ENCODE measurements at places on chromosomes 5 and 9.
A peak's percentile ranks its signal among the peaks of the same experiment; 100 is the strongest.

- no peak for DNase-seq
Measured at GRCh38 chr5:77709993-77710685, 66.0 kb downstream of the TBCA start.

GRCh38 chr9:8579661-8580060, 780.1 kb upstream of the DMAC1 start:
- DNase-seq, result no peak

- no peak for DNase-seq
Measured at GRCh38 chr9:95924987-95925386, 49.5 kb downstream of the ERCC6L2 start.

DNA sequence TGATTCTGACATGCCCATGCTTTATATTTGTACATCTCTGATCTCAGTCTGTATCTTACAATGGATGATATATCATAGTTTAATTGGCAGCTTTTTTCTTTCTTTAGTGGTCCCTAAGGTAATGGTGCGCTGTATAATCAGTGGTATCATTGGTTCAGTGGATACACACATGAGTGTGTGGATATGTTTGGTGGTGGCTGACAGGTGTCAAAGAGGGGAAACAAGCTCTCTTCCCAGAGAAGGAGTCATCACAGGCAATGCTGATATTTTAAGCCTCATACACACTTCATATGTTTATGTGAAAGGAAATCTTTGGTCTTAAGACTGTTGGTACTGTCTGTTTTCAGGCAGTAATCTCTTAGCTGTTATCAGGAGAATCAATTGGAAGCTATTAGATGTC, 52.1 kb upstream of the KIAA1958 start:
- no peak for DNase-seq

DNA sequence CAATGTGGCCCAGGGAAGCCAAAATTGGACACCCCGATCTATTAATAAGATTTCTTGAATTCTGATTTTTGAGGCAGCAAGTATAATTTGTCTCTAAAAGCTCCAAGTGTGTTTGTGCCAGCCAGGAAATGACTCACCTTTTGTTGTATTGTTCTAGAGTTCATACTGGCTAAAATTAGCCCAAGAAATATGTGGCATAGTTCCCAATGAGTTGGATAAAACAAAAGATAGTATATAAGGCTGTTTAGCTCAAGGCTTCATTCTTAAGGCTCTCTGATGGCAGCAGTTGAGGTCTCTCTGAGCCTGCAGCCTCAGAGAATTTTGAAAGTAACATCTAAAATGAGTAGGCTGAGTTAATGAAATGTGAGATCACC, 21.6 kb downstream of the HMGXB3 start:
- DNase-seq, result no peak

GRCh38 chr9:32524892-32525708, 896 bp downstream of the RIGI start:
- peak; percentile 34 for DNase-seq

GRCh38 chr5:141363952-141364660, at the start of gene PCDHGA5:
TSS of gene PCDHGA5 (plus strand) at chr5:141364162. CDS start at chr5:141364331, 169 bp downstream.
- no peak for DNase-seq

- no peak for DNase-seq
Measured at GRCh38 chr5:155091768-155092717, 78.5 kb downstream of the KIF4B start.

- DNase-seq, result no peak
Measured at GRCh38 chr9:126354887-126355770, 28.5 kb downstream of the MVB12B start.

- DNase-seq, result no peak
Measured at GRCh38 chr5:133644000-133644865, 31.9 kb upstream of the FSTL4 start.

GRCh38 chr9:73979894-73980264, 517.3 kb upstream of the RORB start:
- DNase-seq, result no peak

- DNase-seq, result no peak
Measured at GRCh38 chr5:67377631-67378030, 181.0 kb upstream of the CD180 start.

DNA sequence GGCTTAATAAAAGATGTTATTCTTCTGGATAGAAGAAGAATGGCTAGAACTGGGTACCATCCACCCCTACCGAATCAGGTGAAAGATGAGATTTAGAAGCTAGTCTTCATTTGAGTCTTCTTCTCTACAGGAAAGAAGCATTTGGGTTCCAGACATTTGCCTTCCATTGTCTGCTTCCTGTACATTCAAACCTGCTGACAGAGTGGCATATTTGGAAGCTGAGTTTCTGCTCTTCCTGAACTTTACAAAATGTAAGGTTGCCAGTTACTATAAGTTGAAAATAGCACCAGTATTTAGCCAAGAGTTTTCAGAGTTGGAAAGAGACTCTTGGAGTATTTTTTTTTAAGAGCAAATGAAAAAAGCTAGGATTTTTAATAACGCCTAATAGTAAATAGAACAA, 525.4 kb upstream of the TLE4 start:
- no peak for DNase-seq

DNA sequence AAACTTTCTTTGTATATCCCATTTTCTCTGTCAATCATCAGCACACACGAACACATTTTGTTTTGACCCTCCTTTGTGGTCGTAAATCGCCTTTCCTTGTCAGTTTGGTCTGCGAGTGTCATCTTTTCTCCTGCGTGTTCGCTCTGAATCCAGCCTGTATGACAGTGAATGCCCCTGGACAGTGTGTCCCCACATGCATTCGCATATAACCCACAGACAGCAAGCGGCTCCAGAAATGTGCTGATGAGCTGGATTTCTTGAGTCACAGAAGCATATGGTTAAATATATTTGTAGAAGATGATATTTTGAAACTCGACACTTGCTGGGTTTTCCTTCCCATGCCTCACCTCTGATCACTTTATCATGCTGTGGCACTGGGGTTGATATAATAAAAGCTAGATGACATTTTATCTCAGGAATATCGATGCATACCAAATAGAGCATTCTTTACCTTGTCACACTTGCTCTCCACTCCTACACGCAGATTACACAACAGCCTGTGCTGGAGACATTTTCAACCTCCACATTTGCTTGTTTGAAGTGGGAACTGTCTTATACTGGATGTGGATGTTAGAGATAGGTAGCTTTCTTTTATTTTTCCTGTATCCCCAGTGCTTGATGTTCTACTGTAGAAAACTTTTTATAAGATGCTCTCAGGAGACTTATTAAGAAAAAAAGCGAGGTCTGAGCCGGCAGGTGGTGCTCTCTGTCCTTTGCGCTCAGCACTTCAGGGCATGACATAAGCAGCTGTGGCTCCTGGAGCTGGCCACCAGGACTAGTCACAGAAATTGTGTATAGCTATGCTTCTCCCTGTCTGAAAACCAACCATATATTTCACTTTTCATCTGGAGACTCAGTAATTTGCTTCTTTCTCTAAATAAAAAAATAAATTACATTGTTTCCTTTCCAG, 215.1 kb downstream of the SH3GL2 start:
- no peak for DNase-seq

- DNase-seq, result no peak
Measured at GRCh38 chr5:125064621-125065438, 318.4 kb upstream of the ZNF608 start.

DNA sequence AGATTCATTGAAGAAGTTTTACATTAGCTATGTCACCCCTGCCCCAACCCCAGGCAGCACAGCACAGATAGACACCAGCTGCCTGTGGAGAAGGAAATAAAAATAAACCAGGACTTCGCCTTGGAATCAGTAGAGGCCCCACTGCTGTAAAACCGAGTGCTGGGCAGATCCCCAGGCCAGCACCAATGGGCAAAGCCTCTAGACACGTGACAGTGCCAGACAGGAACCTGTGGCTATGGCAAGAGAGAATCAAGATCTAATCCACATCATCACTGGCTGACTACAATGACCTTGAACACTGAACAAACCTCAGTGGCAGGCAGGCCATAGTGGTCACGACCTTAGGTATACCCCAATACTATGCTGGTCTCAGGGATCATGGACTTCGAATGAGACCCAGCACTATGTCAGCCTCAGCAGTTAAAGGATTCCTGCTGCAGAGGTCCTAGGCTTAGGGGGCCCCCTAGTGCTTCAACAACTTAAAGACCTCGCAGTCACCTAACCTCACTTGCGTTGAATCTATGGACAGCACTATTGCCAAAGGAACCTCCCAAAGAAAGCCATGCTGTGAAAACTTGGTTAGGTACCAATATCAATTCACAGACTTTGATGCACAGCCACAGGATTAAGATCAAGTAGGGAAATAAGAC, 2118.6 kb upstream of the C9orf72 start:
- DNase-seq, result no peak

- DNase-seq, result no peak
Measured at GRCh38 chr9:69486498-69486897, 161.5 kb downstream of the ENTREP1 start.

GRCh38 chr9:71157731-71158130, 36.3 kb upstream of the TRPM3 start:
- no peak for DNase-seq

DNA sequence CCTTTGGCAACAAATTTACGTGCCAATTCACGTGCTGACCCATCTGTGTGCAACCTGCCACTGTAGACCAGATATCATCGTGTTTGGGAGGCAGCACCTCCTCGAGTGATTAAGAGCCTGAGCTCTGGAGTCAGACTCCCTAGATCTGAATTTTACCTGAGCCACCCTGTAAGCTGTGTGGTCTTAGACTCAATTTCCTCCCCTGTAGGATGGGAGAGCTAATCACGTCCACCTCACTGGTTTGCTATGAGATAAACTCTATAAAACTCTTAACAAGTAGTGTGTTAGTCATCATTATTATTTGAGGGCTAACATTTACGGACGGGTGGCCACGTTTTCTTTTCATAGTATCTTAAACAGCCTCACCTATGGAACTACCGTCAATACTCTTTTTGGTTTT, 220.0 kb upstream of the ADAMTSL1 start:
- DNase-seq, result no peak

DNA sequence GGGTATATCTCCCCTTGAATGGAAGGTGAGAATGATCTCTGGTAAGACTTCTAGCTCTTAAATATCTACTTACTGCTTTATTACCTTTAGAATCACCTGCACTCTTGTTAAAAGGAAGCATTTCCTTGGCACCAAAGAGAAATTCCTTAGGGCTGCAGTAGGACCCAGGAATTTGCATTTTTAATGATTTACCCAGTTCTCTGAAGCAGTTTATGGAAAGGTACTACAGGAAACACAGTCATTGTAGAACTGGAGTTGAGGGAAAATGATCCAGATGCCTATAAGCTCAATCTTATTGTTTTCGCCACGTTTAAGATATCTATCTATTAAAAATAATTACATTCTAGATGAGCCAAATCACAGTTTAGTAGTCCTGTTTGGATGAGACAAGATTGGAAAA, 9.5 kb upstream of the C9 start:
- no peak for DNase-seq

DNA sequence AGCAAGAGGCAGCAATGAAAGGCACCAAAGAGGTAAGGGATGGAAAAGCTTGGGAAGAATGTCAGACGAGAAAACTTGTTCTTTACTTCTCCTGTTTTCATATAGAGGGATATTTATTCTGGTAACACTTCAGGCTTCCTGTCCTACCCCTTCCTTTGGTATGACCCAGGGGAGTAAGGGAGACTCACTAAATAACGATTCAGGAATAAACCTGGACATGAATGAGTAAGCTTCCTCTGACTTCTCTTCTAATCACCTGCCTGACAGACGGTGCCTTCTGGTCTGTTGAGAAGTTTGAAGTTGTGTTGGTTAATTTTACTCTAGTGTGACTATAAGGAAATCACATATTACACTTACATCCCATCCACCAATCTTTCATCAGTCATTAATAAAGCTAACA, 461.2 kb downstream of the CDH12 start:
- DNase-seq, result no peak

- no peak for DNase-seq
Measured at GRCh38 chr9:101848485-101848919, 110.1 kb upstream of the GRIN3A start.

DNA sequence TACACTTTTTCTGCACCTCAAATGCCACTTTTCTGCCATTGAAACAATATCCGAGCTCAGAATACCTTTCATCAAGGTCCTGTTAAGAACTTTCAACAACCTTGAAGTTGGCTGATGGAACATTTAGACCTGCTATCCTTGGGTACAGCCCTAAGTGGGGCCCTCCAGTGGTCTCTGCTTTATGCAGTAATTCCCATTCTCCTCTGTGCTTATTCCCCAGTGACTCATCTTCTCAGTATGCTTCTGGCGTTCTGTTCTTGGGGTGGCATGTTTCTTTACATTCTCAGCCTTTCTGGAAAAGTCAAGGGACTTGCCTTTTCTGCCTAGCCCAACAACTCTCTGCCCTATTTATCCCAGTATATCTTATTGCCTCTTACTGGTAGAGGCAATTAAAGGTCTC, 7.1 kb downstream of the ANP32B start:
- no peak for DNase-seq

- no peak for DNase-seq
Measured at GRCh38 chr5:16855898-16856297, 80.2 kb downstream of the MYO10 start.

- DNase-seq, result no peak
Measured at GRCh38 chr5:33445798-33446197, 5.0 kb downstream of the TARS1 start.

GRCh38 chr9:91939978-91940377, 10.1 kb downstream of the ROR2 start:
- DNase-seq, result no peak

GRCh38 chr5:88235346-88235745, 33.3 kb downstream of the TMEM161B start:
- no peak for DNase-seq

GRCh38 chr5:149611326-149611725, 30.0 kb downstream of the ARHGEF37 start:
- no peak for DNase-seq

DNA sequence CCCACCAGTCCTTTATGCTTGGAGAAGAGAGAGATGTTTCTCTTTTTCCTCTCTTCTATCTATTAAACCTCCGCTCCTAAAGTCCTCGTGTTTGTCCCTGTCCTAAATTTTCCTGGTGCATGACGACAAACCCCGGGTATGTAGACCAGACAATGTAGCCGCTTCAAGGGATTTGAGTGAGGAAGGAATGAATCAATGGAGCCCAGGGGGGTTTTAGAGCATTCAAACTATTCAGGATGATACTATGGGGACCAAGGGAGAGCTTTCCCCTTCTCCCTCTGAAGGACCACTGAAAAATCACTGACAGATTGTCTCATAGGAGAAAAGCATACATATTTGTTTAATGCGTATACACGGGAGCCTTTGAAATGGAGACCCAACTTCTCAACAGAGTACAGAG, 18.4 kb downstream of the CEL start:
- DNase-seq, result no peak

DNA sequence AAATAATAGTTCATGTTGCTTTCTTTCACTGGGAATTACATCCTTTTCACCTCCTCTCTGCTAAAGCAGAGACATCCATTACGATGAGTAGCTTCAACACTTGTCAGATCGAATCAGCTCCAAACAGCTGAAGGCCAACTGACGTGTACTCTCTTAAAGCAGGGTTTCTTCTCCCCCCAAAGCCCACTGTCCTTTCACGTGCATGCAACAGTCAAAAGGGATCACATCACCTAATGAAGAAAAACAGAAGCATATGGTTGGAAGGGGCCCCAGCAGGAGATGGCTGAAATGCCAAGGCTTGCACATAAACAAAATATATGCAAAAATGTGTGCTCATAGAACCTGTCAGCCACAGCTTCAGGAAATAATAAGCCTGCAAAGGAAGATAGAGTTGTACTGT, 421.6 kb downstream of the ANXA1 start:
- no peak for DNase-seq

- peak; percentile 66 for DNase-seq
Measured at GRCh38 chr9:89743216-89743572, 138.4 kb downstream of the GADD45G start.
